ENCODE measurements at places on chromosomes 6 and 20. TPM values are rescaled to one million over a fixed set of nuclear protein-coding genes. Genes with fewer than 3 reads are reported as not detected.

GRCh38 chr6:16476861-16477260 is 238.5 kb downstream of the GMPR start:
- no peak for DNase-seq

GRCh38 chr6:121951918-121952379 is 447.5 kb upstream of the HSF2 start:
- no peak for DNase-seq

- DNase-seq = no peak
Observed at GRCh38 chr6:123777563-123777962, 26.1 kb upstream of the NKAIN2 start.

The GRM4 gene
- total RNA-seq = not detected

The GPLD1 gene
- 2.5 TPM for total RNA-seq

GRCh38 chr6:42714098-42714761 is 8.2 kb downstream of the PRPH2 start:
- peak; percentile 16 for DNase-seq

DNA sequence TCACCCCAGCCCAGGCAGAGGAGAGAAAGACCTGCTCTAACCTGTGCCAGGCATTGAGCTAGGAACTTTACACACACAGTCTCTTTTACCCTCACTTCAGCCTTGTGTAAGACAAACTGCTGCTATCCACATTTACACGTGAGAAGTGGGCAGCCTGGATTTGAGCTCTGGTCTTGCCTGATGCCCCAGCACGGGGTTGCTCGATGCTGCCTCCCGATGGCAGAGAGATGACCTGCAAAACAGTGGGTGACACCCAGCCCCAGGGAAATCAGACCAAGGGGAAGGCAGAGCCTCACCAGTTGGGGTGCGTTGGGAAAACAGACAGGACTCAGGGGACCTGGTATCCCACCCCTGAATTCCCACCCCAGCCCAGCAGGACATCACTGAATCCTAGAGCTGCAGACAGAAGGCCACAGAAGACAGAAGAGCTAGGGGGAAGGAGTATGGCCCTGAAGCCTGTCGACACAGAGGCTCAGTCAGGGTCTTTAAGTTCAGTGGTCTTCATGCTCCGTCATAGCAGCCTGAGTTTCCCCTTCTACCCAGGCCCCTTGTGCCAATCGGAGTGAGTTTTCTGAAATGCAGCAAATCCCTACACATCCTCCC is 990 bp downstream of the BPI start:
- no peak for DNase-seq

- DNase-seq = peak; percentile 31
Observed at GRCh38 chr20:64144144-64144912, 19.9 kb upstream of the MYT1 start.

- no peak for DNase-seq
Observed at GRCh38 chr20:51715163-51715855, 52.9 kb downstream of the ATP9A start.

The SMPDL3A gene
- total RNA-seq = 7.0 TPM

- peak; percentile 93 for DNase-seq
Observed at GRCh38 chr20:49610691-49611538, 43.0 kb upstream of the PTGIS start.

GRCh38 chr6:150312844-150313584 is 55.8 kb upstream of the IYD start:
- DNase-seq = no peak

The SMOC2 gene
- total RNA-seq = 77.6 TPM

The MICB gene
- total RNA-seq = 2.9 TPM

Data from posterior vena cava (tissue), 2 donors.